ENCODE measurements at places on chromosomes 11 and 22.

GRCh38 chr11:19753451-19754106 lies 40.9 kb downstream of the NAV2 start:
- DNase-seq: no peak

GRCh38 chr22:48556222-48556621 lies 1271.5 kb downstream of the BRD1 start:
- DNase-seq: no peak

DNA sequence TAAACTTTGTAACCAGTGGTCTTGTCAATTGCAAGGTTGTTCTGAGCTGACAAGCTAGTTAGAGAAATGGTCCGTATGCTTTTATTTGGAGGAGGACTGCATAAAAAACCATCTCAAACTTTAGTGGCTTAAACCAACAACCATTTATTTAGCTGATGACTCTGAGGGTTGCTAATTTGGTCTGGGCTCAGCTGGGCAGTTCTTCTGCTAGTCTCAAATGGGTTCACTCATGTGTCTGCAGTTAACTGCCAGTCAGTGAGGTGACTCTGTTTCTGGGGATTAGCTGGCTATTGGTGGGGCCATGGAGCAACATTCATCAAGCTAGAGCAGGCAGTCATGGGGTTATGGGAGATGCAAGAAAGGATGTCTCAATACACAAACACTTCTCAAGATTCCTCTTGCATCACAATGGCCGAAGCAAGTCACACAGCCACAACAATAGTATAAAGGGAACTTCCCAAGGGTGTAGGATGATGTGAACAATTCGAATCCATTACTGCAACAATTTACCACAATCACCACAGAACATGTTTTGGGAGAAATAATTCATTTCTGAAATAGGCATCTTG lies 521.9 kb downstream of the INSC start:
- no peak for DNase-seq

- no peak for DNase-seq
Observed at GRCh38 chr11:115065830-115066664, 387.7 kb downstream of the NXPE2 start.

GRCh38 chr11:35292279-35292678 lies 127.1 kb downstream of the SLC1A2 start:
- DNase-seq: no peak

DNA sequence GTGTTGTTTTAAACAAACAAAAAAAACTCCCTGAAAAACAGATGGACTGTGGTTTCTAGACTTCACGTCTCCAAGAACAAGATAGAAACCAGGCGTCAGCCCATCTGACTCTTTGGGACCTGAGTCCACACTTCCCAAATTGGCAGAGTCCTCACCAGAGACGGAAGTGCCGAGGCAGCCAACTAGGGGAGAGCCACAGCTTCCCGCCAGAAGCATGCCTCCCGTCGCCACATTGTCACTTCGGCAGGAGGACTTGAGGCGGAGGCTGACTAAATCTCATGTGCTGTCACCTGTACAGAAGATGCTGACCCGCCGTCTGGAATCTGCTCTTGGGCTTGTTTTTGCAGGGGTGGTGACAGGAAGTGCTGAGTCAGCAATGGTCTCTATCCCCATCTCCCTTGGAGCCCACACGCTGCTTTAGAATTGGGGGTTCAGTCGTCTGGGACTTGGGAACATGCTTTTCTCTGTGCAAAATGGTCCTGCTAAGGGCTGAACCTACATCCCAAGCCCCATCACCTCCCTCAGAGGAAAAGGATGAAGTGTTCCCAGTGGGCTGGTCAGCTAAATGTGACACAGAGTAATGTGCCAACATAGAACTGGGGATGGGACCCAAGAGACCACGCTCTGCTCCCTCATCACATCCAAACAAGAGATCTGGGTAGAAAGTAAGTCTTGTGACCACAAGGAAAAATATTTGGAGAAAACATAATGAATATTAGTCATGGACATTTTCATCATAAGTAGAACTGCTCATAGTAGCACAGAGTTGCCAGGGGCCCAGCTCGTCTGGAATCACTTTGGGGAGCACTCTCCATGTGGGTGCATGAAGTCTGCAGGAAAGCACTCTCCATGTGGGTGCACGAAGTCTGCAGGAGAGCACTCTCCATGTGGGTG lies 152.9 kb downstream of the SNX19 start:
- no peak for DNase-seq

- no peak for DNase-seq
Observed at GRCh38 chr11:18836417-18836816, 44.8 kb upstream of the PTPN5 start.

- no peak for DNase-seq
Observed at GRCh38 chr11:31764261-31764660, 46.9 kb downstream of the PAX6 start.

DNA sequence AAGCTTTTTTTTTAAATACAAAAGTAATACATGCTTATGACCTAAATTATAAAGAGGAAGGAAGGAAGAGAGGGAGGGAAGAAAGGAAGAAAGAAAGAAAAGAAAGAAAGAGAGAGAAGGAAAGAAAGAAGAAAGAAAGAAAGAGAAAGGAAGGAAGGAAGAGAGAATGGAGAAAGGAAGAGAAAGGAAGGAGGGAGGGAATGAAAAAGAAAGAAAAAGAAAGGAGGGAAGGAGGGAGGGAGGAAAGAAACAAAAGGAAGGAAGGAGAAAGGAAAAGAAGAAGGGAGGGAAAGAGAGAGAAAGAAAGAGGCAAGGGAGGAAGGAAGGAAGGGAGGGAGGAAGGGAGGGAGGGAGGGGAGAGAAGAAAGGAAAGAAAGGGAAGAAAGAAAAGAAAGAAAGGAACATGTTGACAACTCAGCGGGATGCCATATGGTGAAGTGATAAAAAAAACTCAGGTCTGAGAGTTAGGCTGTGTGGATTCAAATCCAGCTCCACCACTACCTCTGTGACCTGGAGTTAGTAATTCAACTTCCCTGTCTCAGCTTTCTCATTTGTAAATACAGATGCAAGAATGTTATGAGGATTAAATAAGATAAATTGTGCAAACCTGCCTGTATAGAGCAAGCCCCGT lies 9.6 kb upstream of the EED start:
- DNase-seq: no peak

DNA sequence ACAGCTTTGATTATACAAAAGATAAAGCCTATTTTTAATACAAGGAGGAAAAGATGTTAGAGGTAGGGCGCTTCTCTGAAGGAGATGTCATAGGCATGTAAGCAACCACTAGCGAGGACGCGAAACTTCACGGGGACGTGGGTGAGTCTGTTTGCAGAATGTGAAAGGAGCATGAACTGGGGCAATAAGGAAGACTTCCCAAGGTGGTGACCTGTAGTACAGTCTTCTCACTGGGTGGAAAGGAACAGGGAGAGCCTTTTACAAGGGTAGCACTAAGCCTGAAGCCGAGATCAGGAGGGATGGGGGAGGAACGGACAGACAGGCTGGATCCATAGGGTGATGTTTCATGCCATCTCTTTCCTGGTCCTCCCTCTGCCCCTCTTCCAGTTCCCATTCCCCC lies 10.0 kb upstream of the MICAL2 start:
- no peak for DNase-seq

GRCh38 chr11:126879516-126879915 lies 121.1 kb downstream of the KIRREL3 start:
- DNase-seq: no peak

GRCh38 chr11:105589346-105589745 lies 20.5 kb upstream of the GRIA4 start:
- DNase-seq: no peak
